ENCODE measurements at places on chromosomes 5 and 9.

DNA sequence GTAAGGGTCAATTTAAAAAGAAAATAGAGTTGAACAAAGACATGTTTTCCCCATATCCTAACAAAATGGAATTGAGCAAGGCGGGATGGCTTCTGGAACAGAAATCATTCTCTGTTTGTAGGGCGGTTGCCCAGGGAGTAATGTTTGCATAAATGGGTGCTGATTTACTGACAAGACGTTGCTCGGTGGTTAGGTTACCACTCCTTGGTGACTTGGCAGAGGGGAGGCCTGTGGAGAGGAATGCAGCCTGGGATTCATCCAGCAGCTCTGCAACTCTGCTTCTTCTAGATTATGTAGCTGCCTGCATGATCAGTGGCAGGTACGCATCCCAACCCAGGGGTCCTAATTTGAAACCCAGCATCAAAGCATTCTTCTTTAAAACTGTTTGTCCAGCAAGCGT is 200.2 kb downstream of the CFAP90 start:
- no peak for DNase-seq

DNA sequence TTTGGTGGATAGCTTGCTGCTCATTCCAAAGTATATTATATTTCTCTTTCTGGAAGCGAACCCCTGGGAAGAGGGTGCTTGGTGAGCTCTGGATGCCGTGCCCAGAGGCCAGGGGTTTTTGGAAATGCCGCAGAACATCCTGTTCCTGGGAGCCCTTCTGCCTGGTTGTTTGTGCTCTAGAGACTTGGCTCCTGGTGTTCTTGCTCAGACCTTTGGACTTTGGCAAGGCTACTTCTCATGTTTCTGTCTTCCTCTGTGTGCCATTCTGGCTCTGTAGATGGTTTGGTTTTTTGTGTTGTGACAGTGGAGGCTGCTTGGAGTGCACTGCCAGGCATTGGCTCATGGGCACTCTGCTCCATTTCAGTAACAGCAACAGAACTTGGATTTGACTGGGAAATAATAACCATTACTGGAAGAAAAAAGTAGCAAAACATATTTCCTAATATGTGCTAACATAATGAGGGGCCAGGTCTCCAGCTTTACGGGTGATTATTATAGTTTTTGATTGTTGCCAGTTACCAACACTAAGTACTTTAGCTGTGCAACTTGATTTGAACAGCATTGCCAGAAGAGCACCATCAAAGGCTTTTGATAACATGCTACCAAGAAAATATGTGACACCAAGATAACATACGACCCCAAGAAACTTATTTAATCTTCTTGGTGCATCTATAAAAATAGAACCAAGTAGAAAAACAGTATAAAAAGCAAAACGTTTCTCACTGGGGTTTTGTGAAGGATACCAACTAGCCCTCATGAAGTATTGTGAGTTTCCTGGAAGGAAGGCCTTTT is 94.2 kb downstream of the PCSK1 start:
- no peak for DNase-seq

- no peak for DNase-seq
Measured at GRCh38 chr9:15889555-15889954, 336.7 kb downstream of the CCDC171 start.

- DNase-seq: no peak
Measured at GRCh38 chr5:124398460-124398859, 348.0 kb downstream of the ZNF608 start.

GRCh38 chr5:142981886-142982820 is 212.0 kb downstream of the ARHGAP26 start:
- no peak for DNase-seq

Measured in activated naive CD4-positive, alpha-beta T cell (primary cell).